Activated CD8-positive, alpha-beta memory T cell treated with anti-CD3 and anti-CD28 coated beads for 24 hours (primary cell): ENCODE measurements at places on chromosomes 5 and 9.

DNA sequence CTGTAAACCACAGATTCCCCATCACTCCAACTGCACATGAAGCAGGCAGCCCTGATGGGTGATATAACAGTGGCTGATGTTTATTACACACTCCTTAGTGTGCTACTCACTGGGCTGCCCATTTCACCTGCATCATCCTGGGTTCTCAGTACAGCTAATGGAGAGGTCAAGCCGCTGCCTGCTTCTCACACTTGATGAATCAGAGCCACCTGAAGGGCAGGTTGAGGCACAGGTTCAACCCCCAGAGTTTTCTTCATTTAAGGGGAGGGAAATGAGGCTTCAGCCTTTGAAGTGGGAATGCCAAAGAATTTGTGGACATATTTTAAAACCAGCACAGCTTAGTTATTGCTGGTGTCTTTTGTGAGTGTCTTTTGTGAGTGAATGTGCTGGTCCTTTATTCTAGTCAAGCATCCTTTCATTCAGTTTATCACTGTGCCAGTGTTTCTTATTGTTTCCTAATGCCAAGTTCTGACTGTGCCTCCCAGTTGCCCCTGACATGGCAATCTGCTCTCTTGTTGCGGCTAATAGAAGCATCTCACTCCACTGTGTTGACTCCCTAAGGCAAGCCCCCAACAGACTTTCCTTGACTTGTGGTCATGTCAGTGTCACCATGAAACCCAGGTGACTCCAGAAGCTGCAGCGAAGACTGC is 109.2 kb downstream of the FBXL7 start:
- DNase-seq, result no peak

GRCh38 chr5:110333384-110333783 is 393.1 kb downstream of the TMEM232 start:
- DNase-seq, result no peak

DNA sequence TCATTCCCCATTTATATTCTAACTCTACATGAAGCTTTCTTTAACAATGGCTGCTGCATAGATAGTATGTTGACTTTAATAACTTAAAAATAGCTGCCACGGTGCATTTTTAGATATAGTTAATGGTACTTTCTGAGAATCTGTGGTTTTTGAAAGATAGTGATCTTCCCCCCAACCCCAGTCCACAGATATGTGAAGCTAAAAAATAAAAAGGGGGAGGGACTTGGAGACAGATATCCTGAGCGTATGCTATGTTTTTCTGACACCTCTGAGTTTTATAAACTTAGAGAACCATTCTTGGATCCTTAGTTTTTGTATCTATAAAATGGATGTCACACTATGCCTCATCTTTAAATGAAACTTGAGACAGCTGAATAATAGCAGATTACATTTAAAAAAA is 120.5 kb downstream of the SNX18 start:
- DNase-seq, result no peak

DNA sequence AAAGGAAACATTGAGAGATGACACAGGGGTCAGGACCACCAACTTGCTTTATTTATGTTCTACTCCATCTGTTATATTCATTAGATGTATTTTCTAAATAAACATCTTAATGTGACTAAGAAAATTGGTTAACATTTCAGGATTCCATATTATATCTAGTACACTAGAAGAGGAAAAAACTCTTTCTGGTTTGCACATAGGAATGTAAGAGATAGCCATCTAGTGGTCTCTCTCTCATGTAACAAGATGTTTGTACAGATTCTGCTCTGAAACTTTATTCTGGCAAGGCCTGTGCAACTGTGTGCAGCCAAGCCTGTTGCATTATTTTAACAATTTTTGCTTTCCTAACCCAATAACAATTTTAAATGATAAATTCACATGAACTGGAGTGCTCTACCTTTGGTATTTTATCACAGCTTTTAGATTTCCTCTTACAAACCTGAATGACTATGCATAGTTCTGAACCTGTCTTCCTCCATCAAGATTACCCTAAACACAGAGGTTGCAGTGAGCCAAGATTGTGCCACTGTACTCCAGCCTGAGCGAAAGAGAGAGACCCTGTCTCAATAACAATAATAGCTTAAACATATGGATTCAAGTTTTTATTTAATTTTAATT is 148.2 kb downstream of the GIN1 start:
- DNase-seq, result no peak

DNA sequence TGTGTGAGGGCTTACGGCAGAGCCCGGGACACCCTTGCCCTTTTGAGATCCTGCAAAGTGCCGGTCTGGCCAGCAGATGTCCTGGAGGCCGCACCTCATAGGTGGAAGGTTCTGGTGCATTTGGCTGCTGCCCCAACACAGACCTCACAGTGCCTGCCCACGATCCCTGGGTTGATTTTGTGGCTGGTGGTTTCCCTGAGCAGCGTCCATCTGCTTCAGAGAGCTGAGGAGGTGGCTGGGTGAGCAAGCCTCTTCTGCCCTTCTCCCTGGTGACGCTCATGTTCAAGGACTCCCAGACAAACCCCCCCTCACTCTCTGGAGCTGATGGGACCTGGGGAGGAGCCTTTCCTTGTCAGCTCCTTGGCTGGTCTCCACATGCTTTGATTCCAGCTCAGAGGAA is 18.9 kb downstream of the BNIP1 start:
- DNase-seq, result no peak

DNA sequence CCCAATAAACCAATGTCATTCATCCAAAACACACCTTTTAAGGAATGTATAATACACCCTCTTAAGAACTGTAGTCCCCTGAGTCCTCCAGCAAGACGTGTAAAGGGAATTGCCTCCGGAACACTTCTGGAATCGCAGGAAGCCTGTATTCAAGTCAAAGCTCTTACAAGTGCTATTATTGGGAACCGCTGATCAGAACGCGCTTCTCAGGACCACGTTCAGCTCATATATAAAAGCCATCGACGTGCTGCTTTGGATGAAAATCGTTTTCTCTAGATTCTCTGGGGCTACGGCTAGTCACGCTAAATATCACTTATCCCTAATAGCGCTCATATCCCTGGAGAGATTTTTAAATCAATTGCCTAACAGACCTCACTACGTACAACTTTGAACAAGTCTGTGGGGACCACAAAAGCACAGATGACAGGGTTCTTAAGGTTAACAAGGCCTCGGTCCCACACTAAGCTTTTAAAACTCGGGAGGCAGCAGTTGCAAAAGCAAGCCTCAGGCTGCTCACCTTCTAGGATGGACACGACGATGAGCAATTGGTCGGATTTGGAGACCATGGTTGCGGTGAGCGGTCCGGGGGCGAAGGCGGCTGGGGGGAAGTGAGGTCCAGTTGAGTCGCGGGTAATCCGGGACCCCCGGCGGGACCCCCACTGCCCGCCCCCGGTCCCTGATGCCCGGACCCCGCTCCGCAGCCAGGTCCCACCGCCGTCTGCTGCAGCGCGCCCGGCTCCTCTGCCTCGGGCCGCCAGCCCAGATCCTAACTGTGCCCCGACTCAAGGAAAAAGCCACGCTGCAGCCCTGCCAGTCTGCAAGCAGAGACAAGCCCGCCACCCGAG is 548 bp downstream of the CEP120 start:
- peak; percentile 60 for DNase-seq

DNA sequence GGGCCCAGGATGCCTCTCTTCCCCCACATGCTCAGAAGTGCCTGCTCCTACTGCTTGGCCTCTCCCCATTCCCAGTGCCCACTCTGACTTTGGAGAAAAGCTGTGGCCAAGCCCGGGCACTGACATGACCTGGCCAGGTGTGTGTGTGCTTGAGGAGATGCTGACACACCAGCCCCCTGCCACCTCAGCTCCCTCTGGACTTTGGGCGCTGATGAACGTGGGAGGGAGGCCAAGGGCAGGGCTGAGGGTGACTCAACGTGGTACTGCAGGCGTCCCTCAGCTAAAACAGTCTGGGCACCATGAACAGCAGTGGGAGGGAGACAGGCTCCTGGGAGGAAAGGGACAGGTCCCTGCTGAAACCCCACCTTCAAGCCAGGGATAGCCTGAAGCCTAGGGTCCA is 3.9 kb downstream of the TRIM36 start:
- no peak for DNase-seq

GRCh38 chr9:77097335-77097734 is 77.9 kb downstream of the FOXB2 start:
- no peak for DNase-seq

GRCh38 chr5:63262185-63262981 is 683.8 kb downstream of the LRRC70 start:
- DNase-seq, result no peak

DNA sequence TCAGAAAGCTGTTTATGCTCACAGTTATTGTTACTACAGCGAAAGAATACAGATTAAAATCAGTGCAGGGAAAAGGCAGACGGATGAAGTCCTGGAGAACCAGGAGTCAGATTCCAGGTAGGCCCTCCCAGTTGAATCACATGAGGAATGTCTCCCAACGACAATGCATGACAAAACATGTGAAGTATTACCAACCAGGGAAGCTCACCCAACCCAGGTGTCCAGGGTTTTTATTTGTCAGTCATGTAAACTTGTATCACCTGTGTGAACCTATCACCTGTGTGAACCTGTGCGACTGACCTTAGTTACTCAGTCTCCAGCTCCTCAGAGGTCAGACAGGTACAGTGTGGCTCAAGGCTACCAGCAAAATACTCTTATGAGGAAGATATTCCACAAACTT is 63.9 kb downstream of the KIAA1958 start:
- no peak for DNase-seq

DNA sequence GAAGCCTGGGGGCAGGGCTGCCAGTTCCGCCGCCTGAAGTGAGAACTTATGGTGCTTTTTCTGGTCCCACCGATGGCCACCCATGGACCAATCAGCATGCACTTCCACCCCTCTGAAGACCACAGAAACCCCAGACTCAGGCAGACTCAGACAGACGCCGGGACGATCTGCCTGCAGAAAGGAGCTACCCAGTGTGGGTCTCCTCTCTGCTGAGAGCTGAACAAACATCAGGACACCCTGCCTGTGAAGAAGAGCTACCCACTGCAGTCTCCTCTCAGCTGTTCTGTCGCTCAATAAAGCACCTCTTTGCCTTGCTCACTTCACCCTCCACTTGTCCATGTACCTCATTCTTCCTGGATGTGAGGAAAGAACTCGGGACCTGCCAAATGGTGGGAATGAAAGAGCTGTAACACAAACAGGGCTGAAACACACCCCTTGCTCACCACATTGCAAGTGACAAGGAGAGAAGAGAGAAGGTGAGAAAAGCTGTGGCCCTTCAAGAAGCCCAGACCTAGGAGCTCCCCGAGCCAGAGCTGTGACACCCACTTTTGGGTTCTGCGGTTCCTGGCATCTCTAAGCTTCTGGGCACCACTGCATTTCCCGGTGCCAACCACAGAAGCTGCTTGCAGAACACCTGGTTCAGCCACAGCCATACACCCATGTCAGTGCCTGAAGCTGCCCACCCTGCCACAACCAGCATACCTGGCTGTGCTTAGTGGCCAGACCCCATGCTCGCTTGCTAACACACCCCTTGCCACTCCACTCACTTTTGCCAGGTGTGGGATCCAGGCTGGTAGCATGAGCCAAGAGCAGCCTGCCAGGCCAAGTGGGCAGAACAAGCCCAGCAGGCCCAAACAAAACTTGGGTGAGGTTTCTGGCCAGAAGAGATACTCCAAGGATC is 114.3 kb upstream of the TSLP start:
- no peak for DNase-seq

GRCh38 chr5:113024076-113024697 is 47.6 kb downstream of the DCP2 start:
- no peak for DNase-seq

- no peak for DNase-seq
Observed at GRCh38 chr9:137055385-137056364, 1.8 kb upstream of the ENTPD2 start.

DNA sequence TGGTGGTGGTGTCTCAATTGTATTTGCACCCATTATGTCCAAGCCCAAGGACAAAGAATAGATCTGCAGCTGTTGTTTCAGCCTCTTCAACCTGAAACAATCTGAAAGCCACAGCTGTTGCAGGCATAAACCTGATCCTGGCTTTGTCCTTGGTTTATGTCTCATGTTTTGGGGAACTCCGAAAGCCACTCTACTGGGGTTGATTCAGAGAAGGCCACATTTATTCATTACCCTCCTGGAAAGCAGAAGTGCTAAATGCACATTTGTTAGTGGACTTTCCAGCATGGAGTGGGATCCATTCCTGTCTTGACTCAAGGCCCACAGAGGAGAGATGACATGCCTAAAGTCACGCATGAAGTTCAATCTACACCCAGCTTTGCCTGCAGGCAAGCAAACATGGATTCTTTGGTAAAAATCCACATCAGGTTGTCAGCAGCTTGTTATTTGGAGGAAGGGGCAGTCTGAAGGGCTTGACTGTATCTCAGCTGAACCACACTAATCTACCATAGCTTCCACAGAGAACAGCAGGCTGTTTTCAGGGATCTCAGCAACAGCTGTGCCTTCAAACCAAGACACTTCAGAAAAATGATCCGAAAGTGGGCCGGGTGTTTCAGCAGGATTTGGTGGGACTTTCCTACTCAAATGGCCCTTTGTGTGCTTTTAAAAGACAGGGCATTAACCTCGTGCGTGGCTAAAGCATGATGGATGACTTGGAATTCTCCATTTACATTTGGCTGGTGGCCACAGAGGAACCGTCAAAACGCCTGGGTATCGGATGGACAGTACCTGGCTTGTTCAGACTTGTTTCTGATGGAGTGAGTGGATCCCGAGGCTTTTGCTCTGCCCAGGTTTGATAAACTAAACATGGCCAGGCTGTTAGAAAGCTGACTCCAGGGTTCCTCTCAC is 36.2 kb upstream of the ADAM19 start:
- DNase-seq, result no peak

- DNase-seq, result no peak
Observed at GRCh38 chr5:65359981-65360380, 121.7 kb downstream of the ADAMTS6 start.

GRCh38 chr9:20989923-20990341 is 41.5 kb downstream of the HACD4 start:
- no peak for DNase-seq

DNA sequence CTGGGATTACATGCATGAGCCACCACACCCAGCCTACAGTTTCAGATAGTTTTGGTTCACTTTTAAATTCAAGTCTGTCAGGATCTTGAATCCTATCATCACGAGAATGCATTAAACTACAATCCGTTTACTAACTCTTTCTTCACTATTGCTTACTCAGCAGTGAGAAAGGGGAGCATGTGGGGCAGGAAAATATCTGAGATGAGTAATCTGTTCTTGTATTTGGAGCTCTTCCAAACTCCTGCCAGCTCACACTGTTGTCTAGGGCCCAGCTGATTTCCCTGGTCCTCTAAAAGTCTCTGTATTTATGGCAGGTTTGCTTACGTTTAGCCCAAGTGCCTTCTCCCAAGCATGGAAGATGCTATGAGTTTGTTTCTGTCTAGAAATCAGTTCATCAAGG is 152.2 kb downstream of the FGF18 start:
- DNase-seq, result no peak

DNA sequence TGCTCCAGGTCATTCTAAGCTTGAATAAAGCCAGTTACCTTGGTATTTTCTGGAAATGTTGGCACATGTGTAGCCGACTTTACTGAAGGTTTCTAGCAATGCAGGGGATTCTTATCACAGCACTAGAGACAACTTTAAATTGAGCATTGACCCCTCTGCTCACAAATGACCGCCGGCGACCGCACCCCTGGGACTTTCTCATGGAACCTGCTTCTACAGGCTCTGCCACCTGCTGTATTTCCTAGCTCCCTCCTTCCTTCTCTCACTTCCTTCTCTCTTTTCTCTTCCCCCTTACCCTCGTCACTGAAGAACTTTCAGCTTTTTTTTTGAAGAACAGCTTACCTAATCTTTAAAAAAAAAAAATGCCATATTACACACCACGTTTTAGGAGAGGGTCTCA is 30.9 kb upstream of the DAB2 start:
- no peak for DNase-seq

GRCh38 chr5:146560205-146560812 is 44.3 kb upstream of the GPR151 start:
- DNase-seq, result no peak
